T-helper 1 cell (primary cell): ENCODE measurements at places on chromosomes 2 and 18.

- DNase-seq: no peak
Observed at GRCh38 chr2:36409935-36410334, 54.4 kb downstream of the CRIM1 start.

- no peak for DNase-seq
Observed at GRCh38 chr2:117956036-117956796, 57.7 kb downstream of the CCDC93 start.

GRCh38 chr2:9269295-9269694 is 62.7 kb downstream of the ASAP2 start:
- DNase-seq: no peak

GRCh38 chr2:191686729-191687128 is 8.8 kb downstream of the NABP1 start:
- DNase-seq: no peak

DNA sequence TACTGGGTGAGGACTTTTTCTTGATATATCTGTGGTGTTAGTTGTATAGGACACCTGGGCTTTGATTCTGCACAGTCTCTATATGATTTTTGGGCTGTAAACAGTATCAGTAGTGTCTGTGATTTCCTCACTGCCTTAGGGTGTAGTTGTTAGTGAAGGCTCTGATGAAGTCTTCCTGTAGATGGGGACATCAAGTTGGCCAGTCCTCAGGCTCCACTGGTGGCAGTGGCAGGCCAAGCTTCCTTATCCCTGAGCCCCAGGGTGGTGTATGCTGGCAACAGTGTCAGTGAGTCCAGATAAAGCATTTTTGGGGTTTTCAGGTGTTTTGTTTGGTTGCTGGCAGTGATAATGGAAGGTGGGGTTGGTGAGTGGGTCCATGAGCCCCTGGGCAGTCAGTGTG is 961.4 kb downstream of the DSC3 start:
- DNase-seq: no peak

DNA sequence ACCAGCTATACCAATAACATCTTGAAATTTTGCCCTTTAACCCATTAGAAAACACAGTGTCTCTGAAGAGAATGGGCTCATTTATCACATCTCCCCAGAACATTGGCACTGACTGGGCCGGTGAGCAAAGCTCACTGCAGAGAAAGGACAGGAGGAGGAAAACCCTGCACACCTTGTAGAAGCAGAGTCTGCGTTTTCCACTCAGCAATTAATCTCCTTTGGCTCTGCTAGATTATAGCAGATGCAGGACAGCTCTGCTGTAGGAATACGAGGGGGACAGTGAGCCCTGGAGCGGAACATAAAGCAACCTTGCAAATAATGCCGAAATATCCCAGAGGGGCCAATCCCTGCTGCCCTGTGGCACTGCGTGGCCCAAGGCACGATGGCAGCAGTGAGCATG is 113.9 kb downstream of the TSN start:
- DNase-seq: no peak

GRCh38 chr18:32530947-32531651 is 60.4 kb upstream of the GAREM1 start:
- DNase-seq: no peak

GRCh38 chr2:113058998-113059960 is at the start of gene IL36RN:
TSS of gene IL36RN (plus strand) at chr2:113059198. CDS start at chr2:113059439, 241 bp downstream.
- DNase-seq: no peak

- DNase-seq: no peak
Observed at GRCh38 chr18:55385770-55386169, 202.2 kb downstream of the TCF4 start.

GRCh38 chr2:222904557-222905258 is 43.9 kb downstream of the ACSL3 start:
- no peak for DNase-seq

GRCh38 chr2:222745836-222746559 is 74.5 kb downstream of the MOGAT1 start:
- no peak for DNase-seq

- DNase-seq: peak; percentile 29
Observed at GRCh38 chr2:218166791-218167190, at the start of gene CXCR1. TSS of gene CXCR1 (minus strand) at chr2:218166962. CDS start at chr2:218165211, 1,751 bp downstream.

DNA sequence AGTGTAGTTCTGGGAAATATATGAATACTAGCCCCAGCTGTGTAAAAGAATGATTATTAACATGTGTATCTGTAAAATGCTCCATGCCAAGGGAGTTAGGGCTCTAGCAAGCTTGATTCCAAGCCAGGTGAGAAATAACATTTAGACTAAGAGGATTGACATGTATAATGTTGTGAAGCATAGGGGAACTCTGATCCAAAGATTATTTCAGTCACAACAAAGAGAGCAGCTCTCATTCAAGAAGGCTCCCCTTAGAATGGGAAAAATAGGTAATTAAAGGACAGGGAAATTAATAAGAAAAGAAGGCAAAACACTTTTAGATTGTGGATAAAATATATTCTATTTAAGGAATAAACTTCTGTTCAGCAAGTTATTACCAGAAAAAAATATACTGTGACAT is 347.3 kb upstream of the CDH7 start:
- DNase-seq: no peak

DNA sequence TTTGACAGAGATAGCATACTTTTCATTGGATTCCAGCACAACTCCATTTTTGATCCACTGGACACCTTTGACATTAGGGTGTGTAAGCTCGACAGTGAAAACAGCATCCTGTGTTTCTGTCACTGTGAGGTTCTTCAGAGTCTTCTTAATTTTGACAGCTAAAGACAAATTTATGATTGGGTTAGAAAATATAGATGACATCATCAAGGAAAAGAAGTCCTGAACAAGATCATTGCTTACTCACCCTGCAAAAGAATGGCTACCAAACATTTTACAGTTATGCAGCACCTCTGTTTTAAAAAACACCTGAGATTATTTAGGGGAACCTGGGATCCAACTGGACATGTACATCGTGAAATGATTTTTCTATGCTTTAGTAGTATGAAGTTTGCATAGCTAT is 36.7 kb downstream of the TTN start:
- no peak for DNase-seq

GRCh38 chr18:36635414-36636096 is 193.2 kb downstream of the TPGS2 start:
- no peak for DNase-seq

DNA sequence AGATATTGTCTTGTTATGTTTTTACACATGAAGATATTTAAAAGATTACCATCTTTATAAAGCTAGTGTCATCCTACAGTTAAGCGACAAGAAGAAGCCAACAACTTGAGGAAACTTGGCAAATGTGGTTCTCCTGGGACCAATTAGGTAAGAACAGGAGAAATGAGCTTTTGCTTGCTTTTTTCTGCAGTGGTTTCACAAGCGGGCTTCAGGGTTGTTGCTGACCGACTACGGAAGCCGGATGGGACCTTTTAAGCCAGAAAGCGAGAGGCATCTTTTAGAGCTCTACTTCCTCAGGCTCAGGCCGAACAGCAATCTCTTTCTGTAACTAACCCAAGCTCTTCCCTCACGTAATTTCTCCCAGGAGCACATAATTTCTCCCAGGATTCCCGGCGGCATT is 256.5 kb downstream of the CNTNAP5 start:
- DNase-seq: no peak
